ENCODE measurements at places on chromosomes 5 and 9.

DNA sequence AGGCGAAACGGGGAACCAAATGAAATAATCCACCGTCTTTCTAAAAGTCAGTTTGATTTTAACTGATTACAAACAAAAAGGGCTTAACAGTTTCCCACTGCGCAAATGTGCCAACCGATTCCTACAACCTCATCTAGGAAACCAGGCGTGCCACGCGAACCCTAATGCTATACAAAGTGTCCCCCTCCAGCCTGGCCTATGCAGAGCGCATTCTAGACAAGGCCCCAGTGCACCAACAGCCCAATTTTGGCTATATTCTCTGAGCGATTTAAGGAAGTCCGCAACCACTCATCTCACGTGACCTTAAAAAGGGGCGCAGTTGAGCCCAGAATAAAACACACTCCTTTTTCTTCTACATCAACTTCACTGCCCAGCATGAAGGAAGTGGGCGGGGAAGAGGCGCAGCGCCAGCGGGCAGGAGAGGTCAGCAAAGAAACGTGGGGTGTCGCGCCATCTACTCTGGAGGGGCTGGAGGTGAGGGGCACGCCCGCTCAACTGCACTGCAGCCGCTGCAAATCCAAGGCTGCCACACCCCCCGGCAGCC is 779 bp downstream of the FAM13B start:
- DNase-seq, result no peak

GRCh38 chr9:27168496-27168895 is 59.5 kb downstream of the TEK start:
- no peak for DNase-seq

GRCh38 chr9:114433086-114433485 is 45.3 kb upstream of the AKNA start:
- no peak for DNase-seq

DNA sequence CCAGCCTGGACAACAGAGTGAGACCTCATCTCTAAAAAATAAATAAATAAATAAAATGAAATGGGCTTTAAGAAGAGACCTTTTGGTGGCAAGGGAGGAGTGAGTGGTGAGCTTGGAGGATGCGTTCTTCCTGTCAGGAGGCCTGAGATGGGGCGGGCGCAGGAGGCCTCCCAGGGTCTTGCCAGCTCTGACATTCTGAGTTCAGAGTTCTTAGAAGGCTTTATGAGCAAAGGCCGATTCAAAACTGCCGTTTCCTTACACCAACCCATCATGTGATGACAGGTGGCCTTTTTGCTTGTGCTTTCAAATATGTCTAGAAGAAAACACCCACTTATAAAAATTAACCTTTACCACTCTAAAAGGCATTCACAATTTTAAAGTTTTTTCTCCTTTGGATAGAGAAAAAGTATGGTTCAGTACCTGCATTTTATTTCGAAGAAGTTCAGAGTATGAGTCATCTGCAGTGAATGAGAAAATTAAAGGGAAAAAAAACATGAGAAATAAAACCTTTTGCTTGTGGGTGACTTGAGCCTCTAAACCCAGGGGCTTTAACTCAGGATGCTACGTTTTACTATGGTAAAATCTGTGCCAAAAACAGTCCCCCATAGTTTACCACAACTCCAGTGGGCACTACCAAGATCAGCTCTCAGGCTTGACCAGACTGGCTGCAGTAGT is 157.4 kb upstream of the OTULINL start:
- DNase-seq, result no peak

- no peak for DNase-seq
Measured at GRCh38 chr5:33439905-33440481, 772 bp upstream of the TARS1 start.

GRCh38 chr9:98255061-98255577 is 330 bp downstream of the TBC1D2 start:
- DNase-seq, result no peak

DNA sequence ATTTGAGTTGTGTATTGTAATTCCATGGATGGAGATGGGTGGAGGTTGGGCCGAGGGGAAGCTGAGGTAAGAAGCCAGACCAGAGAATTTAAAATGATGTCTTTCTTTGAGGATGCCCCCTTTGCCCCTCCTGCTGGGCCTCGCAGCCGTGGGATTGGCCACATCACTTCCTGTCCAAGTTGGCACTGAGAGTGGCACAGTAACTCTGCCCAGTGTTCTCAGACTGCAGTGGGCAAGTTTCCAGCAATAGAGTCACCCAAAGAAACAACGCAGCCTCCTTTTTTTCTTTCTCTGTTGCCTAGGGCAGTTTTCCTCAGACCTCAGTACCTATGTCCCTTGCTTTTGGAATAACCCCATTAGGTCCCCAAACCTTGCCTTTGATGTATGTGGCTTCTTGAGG is 306.6 kb upstream of the DMRT1 start:
- no peak for DNase-seq

DNA sequence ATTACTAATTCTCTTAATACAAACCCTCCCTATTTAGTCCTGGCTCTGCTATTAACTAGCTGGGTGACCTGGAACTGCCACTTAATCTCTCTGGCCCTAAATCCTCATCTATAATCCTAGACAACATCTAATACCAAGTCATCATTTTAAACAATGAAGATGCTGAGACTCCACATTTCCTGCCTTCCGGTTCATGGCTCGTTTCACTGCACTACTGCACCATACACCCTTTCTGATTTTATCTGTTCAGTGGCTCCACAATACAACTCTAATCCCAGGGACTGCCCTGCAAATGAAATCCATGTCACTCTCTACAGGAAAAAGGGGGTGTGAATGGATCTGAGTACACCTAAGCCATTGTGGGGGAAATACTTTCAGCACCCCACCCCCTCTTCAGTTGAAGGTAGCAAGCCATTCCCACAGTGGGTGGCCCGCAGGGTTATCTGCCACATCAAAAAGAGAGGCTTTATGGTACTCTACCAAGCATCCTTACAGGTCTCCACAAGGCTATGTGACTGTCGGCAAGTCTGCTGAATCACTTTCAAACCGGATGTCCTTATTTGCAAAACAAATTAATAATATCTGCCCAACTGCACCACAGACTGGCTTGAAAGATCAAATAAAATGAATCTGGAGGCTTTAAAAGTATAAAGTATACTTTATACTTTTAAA is 89.5 kb downstream of the EPB41L4A start:
- no peak for DNase-seq

- DNase-seq, result no peak
Measured at GRCh38 chr5:172846249-172846648, 12.2 kb downstream of the ERGIC1 start.

GRCh38 chr9:121026260-121026691 is 23.8 kb downstream of the C5 start:
- DNase-seq, result no peak

DNA sequence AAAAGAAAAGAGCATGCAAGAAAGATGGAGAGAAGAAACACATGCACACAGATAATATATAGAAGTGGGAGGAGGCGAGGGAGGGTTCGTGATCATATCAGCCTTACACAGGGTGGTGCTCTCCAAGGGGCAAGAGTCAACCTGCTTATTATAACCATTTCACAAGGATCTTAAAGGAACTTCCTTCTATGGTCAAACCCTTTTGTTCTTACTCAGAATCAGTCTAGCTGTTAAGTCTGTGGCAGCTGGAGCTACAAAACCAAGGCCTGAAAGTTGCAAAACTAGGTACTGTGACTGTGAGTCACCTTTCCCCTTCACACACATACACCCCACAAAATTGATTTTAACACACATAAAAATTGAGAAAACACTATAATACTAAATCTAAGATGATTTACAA is 18.5 kb upstream of the ERMP1 start:
- DNase-seq, result peak; percentile 25

DNA sequence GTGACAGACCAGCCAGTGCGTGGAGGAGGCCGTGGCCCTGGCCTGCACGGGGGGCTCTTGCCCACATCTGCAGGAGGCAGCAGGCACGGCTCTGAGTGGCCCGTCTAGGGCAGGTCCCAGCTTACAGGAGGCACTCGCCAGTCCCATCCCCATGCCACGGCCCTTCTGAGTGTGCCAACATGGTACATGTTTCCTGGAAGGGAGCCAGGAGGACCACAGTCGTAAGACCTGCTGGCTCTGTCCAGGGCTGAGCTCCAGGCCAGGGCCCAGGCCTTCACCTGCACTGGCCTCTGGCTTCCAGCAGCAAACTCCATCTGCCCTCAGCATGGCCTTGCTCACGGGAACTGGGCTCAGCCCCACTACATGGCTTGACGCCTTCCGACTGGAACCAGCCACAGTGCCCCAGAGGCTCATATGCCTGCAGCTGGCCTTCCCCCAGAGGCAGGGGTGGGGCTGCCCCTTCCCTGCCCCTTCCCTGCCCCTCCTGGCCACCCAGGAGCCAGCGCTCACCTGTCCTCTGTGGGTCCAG is 3.8 kb downstream of the NKD2 start:
- DNase-seq, result no peak

- DNase-seq, result no peak
Measured at GRCh38 chr9:128657344-128657704, 677 bp upstream of the DYNC2I2 start.

- DNase-seq, result no peak
Measured at GRCh38 chr5:134530301-134531077, 5.0 kb downstream of the JADE2 start.

DNA sequence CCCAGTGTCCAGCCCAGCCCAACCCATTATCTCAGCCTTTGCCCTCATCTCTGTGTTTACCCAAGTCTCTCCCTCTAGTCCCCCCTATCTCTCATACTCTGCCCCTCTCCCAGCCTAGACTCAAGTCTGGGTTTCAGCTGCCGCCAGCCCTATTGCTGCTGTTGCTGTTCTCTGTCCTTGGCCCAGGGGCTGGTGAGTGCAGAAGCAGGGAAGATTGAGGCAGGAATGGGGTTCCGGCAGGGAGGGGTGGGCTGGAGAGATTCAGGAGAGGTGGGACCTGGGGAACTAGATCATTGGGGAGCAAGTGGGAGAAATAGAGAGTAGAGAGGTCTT is 702 bp downstream of the TMEM8B start:
- no peak for DNase-seq

GRCh38 chr5:172872997-172873491 is 39.0 kb downstream of the ERGIC1 start:
- no peak for DNase-seq

GRCh38 chr5:172078726-172079345 is 72.4 kb upstream of the FBXW11 start:
- no peak for DNase-seq

DNA sequence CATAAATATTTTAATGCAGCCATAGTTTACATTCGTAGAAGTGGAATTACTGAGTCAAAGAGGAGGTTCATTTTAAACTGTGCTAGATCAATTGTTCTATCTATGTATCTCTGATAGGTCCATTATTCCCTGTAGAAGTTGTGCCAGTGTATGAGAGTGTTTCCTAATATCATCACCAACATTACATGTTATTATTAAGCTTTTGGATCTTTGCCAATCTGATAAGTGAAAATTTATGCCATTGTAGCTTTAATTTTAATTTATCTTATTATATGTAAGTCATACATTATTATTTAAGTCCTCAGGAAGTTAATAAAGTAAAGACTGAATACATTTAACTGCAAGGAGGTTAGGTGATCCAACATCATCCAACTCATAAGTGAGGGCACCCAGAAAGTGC is 10.9 kb upstream of the GAS1 start:
- DNase-seq, result no peak

DNA sequence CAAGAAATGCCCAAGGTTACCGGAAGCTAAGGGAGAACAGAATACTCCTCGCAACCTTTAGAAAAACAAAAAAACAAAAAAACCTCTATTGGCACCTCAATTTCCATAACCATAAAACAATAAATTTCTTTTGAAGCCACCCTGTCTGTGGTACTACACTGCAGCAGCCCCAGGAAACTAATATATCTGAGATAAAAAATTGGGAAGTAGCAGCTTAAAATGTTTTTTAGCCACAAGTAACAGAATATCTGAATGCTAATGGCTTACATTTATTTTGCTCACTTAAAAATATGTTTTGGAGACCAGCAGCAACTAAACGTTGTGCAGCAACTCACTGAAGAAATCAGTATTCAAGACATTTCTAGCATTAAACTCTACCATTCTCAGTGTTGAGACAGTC is 969.6 kb downstream of the DNAH5 start:
- DNase-seq, result no peak

GRCh38 chr5:144857454-144857853 is 686.8 kb downstream of the KCTD16 start:
- no peak for DNase-seq

DNA sequence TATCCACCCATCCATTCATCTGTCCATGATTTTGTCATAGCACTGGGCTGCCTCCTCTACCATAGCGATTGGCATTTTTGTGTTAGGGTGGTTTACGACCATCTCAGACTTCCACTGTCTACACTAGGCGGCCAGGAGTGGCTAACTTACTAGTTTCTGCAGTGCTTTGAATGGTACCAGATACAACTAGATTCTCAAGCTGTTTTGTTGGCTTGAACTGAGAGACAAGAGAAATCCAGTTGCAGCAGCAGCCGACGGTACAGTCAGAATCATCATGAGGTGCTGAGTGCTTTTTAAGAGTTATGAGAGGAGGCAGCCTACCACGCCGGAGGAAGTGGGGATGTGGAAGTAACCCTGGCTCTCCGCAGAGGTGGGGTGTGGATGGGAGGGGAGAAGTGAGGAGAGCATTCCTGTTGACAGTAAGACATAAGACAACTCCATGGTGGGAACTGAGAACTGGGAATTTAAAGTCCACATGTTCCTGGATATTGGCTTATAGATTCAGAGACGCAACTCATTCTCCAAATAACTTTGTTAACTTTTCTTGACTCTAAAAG is 27.9 kb downstream of the COL5A1 start:
- DNase-seq, result no peak

GRCh38 chr5:38039091-38039490 is 199.2 kb upstream of the GDNF start:
- DNase-seq, result no peak

DNA sequence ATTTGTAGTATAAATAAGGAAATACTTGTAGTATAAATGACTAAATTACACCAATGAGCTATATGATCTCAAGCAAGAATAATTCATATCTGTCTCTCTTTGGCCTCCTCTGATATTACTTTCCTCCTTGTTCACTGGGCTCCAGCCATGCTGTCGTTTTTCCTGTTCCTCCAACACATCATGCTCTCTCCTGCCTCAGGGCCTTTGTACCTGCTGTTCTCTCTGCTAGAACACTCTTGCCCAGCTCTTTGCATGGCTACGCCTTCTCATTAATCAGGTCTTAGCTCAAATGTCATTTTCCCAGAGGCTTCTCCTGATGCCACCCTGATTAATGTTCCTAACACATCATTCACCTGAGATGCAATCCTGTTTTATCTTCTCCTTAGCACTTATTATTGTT is 2.5 kb upstream of the ZNF346 start:
- no peak for DNase-seq

DNA sequence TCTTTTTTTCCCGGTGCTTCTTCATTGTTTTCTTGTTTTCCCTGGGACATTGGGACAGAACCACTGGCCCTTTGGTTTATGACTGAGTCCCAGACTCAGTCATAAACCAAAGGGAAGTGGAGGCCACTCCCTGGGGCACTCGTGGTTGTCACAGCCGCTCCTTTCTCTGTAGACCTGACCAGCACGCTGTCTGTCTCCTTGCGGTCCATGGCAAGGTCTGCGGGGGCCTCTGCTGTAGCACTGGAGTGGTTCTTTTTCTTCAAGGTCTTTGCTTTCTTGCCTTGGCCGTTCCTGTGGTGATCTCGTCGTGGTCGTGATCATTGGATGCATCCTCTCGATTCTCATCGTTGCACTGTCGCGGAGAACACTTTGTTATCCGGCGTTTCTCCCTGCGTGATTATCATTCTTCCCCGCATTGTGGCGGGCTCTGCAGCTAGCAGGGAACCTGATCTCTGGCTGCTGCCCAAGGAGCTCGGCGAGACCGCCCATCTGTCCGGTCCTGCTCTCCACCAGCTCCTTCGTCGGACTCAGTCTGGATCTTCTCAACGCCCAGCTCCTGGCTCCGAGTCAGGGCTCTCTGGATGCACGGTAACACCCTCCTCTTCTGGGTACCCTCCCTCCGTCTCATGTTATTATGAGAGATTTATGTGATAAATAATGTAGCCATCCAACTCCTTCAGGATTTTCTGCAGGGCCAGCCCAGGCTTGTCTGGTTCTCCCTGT is 43.5 kb upstream of the MPDZ start:
- DNase-seq, result no peak

Measured in activated CD4-positive, alpha-beta T cell treated with anti-CD3 and anti-CD28 coated beads for 24 hours (primary cell).